Hindlimb muscle (tissue), 1 donor: ENCODE measurements at places on chromosomes 11 and 22. TPM values are rescaled to one million over a fixed set of nuclear protein-coding genes. Genes with fewer than 3 reads are reported as not detected.

DNA sequence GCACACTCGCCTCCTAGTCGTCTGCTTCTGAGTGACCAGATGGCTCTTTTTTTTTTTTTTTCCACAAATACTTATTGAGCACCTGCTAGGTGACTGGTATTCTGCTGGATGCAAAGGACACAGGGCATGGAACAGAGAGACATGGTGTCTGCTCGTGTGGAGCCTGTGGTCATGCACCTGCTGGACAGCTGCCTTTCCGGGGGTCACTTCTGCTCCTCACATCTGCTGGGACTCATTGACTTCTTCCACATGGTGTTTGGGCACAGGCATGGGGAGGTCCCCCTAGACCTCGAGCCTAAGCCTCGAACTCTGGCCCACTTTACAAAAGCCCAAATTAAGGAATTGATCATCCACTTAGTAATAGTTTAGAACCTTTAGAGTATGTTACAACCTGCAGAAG lies 39.5 kb upstream of the EMID1 start:
- DNase-seq = no peak

DNA sequence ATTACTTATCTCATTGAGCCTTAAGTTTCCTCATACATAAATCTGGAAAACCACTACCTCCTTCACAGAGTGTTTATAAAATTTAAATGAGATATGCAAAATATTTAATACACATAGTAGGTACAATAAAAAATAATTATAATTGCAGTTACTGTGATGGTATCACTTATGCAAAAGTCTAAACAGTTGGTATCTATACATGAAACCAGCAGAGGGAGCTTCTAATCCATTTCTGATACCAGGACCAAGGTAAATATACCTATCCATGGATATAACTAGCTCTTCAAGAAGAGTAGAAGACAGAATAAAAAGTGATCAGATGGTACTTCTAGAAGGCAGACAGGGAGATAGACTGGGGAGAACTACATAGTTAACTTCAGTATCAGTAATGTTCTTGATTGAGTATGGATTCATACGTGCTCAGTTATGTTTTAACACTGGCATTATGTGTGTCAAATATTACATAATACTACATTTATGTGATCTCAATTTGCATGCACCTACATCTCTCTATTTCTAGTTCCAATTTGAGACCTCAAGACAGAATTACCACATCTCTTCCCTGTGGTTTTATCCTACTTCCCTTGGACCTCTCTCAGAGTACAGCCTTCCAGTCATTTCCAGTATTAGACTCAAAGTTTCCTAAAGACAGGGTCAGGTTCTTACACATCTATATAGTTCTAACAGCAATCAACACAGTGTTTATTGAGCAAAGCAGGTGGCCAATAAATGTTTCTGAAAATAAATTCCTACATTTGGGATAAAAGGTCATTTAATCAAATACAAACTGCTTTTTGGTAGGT lies 13.7 kb upstream of the TSG101 start:
- no peak for DNase-seq

DNA sequence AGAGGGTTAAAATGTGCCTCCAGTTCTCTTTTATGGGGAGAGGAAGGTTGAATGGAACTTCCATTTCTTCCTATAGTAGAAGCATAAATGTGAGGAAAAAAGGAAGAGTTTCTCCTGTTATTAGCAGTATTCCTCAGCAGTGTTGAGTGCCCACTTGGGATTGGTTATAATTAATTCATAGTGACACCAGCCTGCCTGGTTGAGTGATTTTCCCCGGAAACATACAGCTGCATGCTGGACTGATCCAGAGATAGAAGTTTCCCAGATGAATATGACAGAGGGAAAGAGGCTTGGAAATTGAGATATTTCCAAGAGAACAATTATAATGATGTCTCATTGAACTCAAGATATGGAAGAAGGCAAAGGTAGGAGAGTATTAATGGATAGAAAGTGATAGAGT lies 28.3 kb downstream of the RAB39A start:
- DNase-seq = no peak

GRCh38 chr11:30960387-30960992 lies 374.3 kb upstream of the MPPED2 start:
- peak; percentile 17 for DNase-seq

The SCN3B gene
- polyA plus RNA-seq = 45.1 TPM

- DNase-seq = no peak
These were observed 16.4 kb upstream of the MMP7 start for GRCh38 chr11:102546923-102547471.

DNA sequence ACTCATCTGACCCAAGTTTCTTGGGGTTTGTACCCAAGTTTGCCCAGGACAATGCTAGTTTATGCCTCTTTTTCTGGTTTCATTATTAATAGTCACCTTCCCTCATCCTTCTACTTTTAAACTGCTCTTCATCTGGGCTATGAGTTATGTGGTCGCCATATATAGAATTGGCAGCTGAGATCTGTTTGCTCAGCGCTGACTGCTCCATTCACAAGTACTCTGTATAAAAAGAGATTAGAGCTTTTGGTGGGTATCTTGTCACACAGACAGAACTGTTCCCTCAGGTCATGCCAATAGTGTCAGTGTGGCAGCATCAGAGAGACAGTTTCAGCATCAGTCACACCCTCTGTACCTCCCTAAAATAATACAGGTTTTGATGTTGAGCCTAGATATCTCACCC lies 326.0 kb downstream of the RAB38 start:
- DNase-seq = no peak

DNA sequence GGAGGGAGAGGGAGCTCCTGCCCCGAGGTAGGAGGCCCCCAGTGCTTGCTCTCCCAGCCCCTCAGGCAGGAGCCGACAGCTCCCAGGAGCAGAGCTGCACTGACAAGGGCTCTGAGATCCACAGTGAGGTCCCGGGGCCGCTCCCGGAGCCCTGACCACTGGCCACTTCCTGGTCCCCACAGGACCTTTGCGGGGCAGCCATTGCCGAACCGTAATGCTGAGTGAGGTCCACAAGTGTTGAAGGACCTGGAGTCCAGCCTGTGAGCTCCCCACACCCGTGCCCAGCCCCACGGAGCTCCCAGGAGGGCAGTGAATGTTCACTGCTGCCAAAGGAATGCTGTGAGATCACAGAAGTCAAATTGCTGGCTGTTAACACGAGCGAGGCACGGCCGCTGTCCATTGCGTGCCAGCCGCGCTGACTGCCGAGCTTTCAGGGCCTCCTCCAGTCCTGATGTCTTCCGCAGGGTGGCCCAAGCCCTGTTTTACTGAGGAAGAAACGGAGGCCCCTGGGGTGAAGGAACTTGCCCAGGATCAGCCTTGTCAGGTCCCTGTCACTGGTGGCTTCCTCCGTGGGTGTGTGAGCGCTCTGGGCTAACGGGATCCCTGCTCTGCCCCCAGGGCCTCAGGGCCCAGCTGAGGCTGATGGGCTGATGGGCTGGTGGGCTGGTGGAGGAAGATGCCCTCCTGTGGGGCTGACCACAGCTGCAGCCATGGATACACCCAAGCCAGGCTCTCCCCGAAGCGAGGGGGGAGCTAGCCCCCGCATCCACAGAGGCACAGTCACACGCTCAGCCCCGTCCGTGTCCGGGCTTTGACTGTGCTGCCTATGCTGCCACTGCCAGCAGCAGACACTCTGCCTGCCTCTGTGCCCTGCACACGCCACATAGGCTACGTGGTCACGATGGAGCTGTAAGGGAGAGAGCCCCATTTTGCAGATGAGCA lies 70.8 kb downstream of the WNT7B start:
- DNase-seq = no peak

GRCh38 chr22:45446216-45446615 lies 32.7 kb downstream of the RIBC2 start:
- DNase-seq = no peak

DNA sequence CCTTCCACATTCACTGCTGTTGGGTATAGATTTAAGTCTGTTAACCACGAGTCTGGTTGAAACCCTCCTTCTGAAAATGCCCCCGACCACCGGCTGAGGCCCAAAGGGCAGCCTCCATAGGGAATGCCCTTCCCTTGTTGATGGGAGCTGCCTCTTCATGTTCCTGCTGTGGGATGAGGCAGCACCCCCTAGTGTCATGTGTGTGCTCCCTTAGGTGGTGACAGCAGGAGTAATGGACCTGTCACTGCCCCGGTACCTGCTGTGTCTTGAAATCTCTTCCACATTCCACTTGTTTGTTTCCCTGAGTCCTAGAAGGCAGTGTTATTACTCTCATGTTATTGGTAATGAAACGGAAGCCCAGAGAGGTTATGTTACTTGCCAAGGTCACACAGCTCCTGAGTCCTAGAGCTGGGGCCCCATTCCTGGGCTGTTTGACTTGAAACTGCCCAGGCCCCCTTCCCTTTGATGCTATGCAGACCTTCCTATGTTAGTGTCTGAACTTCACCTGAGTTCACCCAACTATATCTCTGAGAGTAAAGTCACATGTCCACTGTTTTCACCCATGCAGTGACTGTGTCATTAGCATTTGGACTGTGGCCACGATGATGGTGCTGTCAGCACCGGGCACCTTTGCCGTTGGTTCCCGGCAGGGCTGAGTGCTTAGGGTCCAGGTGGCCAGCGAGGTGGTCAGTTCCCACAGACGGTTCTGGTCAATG lies 234.3 kb downstream of the TBC1D22A start:
- no peak for DNase-seq

The MMP13 gene
- polyA plus RNA-seq = not detected

DNA sequence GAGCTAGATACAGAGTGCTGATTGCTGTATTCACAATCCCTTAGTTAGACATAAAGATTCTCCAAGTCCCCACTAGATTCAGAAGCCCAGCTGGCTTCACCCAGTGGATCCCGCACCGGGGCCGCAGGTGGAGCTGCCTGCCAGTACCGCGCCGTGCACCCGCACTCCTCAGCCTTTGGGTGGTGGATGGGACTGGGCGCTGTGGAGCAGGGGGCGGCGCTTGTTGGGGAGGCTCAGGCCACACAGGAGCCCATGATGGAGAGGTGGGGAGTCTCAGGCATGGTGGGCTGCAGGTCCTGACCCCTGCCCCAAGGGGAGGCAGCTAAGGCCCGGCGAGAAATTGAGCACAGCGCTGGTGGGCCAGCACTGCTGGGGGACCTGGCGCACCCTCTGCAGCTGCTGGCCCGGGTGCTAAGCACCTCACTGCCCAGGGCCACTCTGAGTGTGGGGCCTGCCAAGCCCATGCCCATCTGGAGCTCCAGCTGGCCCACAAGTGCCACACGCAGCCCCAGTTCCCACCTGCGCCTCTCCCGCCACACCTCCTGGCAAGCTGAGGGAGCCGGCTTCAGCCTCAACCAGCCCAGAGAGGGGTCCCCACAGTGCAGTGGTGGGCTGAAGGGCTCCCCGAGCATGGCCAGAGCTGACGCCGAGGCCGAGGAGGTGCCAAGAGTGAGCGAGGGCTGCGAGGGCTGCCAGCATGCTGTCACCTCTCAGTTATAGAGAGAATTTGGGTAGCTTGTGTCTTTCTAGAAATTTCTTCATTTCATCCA lies 417.6 kb downstream of the METTL15 start:
- no peak for DNase-seq

GRCh38 chr22:19765477-19766239 lies 5.1 kb downstream of the TBX1 start:
- DNase-seq = no peak

DNA sequence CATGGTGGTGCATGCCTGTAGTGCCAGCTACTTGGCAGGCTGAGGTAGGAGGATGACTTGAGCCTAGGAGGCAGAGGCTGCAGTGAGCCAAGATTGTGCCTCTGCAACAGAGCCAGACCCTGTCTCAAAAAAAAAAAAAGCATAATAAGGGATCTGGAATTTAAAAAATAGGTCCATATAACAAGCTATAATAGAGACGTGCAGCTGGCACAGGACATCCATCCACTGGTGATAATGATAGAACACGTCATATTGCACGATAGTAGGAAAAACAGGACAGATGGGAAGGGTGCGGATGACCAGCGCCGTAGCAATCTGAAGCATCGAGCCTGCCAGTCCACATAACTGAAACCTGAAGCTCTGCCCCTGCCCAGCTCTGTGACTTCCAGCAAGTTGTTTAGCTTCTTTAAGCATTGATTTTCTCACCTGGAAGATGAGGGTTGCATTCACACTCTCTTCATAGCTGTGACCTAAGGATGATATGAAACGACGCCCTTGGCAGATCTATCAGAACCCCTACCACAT lies 60.3 kb upstream of the PRODH start:
- no peak for DNase-seq

The GPR83 gene
- 0.18 TPM for polyA plus RNA-seq

DNA sequence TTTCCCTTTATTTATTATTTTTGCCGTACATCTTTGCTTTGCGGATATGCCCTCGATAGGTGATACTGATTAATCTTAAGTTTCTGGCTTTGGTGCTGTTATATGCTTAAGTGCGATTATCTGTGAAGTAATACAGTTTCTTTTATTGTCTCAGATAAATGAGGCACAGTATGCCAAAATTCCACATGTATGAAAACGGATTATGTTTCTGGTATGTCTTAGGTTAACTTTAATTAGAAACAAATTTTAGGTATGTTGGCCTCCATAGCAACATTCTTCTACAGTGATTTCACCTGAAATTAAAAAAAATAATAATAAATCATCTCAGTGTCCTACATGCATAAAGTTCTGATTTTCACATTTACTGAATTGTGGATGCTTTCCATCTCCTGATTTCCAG lies 119.2 kb downstream of the ARHGAP42 start:
- no peak for DNase-seq

The SPON1 gene
- 29.3 TPM for polyA plus RNA-seq

The PHOX2A gene
- polyA plus RNA-seq = 0.21 TPM

- DNase-seq = no peak
These were observed 4.6 kb downstream of the CFL1 start for GRCh38 chr11:65853246-65853979.

DNA sequence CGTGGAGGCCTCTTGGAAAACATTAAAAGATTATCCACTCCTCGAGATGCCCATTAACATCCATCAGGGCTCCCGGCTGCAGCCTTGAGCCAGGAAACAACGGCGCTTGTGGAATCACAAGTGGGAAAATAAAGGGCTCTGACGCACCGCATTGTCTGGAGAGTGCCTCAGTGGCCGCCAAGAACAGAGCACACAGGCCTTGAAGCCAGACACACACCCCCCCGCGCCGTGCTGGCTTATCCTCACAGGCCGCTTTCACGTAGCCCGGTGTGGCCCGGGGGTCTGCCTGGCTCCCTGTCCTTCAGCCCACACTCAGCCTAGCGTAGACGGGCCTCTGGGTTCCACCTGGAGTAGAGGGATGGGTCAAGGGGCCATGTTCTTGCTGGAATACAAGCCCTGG lies 1020.5 kb downstream of the BRD1 start:
- peak; percentile 11 for DNase-seq

The OR6A2 gene
- not detected for polyA plus RNA-seq

GRCh38 chr11:105100206-105100605 lies 39.4 kb downstream of the CARD18 start:
- DNase-seq = no peak

The OR8D4 gene
- 0.18 TPM for polyA plus RNA-seq

GRCh38 chr22:49582181-49582580 lies 245.5 kb downstream of the BRD1 start:
- DNase-seq = no peak

- DNase-seq = no peak
These were observed 229.2 kb upstream of the MTNR1B start for GRCh38 chr11:92740276-92740675.

DNA sequence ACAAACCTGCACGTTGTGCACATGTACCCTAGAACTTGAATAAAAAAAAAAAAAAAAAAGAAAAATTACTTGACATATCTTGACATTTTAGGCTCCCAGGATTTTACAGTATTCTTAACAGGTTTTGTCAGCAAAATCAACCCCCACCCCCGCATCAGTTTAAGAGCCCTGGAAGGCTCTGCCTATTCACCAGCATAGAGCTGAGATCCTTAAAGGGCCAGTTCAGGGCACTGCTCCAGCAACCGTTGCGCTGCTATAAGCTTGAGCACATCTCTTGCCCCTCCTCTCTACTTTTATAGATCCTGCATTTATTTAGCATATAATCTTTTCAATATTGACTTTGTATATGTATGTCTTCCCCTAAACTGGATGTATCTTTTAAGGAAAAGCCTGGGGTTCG lies 697 bp upstream of the PAFAH1B2 start:
- peak; percentile 45 for DNase-seq
